SW 1271 (cell line): ENCODE measurements at places on chromosomes 2 and 18.

- DNase-seq: no peak
Observed at GRCh38 chr18:24456549-24456948, 3.9 kb upstream of the HRH4 start.

- no peak for DNase-seq
Observed at GRCh38 chr2:201931951-201932350, 101.7 kb upstream of the FZD7 start.

DNA sequence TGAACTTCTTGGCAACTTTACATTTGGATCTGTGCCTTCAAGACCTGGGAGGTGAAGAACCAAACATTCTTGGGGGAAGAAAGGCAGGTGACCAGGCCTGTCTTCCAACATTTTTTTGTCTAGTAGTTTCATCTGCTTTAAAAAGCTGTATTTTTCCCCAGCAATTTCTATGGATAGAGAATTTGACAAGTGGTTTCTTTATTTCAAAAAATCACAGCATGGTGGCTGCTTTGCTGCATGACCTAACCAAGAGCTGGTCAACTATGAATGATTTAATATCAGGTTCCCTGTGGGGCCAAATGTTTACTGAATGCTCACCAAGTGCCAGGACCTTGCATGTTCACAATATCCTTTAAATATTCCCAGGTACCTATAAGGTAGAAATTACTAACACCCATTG, 19.1 kb downstream of the LRP2 start:
- no peak for DNase-seq

DNA sequence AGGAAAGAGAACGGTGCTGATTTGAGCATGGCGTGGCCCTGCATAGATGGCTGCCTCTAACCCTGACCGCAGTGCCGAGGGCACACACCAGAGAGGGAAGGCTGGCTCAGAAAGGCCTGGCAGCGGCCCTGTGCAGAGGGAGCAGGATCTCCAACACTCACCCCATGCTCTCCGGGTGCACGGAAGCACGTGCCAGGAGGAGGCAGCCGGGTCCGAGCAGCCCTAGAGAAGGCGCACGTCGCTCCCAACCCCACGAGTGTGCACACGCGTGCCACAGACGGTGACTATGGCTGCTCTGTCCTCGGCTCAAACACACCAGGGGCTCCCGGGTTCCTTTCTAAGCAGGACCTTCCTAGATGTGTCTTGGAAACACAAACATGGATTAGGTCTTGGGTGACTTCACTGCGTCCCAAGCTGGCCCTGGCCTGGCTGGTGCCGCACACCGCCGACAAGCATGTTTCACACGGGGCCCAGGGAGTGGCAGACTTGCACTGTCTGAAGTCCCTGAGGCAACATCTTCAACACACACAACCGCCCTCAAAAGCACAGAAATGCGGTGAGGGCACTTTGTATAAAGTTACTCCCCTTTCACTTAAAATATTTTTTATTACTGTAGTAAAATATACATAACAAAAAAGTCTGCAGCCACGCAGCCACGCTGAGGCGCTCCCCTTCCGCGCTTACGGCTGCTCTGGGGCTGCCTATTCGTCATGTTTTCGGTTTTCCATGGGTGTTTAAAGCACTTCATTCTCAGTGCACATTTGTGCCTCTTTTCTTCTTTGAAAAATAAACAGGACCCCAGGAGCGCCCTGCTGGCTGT, 110.0 kb downstream of the ZNF516 start:
- DNase-seq: no peak

DNA sequence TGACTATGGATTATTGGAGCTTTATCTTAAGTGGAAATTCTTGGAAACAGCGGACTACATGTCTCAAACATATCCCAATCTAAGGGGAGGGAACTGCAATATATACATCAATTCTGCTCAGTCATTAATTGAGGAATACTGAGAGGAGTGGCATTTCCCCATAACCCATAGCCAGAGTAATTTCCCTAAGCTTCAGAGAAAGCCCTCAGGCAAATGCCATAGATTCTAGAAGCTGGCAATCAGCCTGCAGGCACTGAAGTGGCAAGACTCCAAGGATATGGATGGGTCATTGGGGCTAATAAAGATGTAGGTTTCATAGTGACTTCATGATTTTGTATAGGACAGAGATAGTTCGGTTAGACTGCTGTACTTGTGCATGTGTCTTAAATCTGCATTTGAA, 1960.5 kb upstream of the PIK3C3 start:
- DNase-seq: no peak

- DNase-seq: no peak
Observed at GRCh38 chr2:142877216-142877838, at the start of gene KYNU. Gene KYNU, plus strand, starts transcription at chr2:142877664. Its CDS starts 7,704 bp downstream, at chr2:142885368.

DNA sequence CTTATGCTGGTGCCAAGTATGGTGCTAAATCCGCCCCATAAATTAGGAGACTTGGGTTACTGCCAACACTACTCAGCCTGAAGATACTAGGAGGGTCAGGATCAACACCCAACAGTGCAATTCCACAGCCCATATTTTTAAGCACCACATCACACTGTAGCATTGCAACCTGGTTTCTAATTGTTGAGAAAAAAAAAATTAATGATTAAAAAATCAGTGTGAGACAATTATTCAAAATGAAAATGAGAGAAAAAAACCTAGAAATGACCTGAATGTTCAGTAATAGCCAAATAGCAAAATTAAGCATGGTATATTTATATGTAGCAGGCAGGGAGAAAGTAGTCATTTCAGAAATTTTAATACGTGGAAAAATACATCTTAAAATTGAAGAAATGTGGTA, 29.2 kb upstream of the HNRNPLL start:
- DNase-seq: no peak

GRCh38 chr18:3177902-3178687, 41.7 kb downstream of the MYOM1 start:
- DNase-seq: no peak

- DNase-seq: no peak
Observed at GRCh38 chr2:149221898-149222297, 108.5 kb upstream of the LYPD6 start.

GRCh38 chr2:23091900-23092299, 293.1 kb upstream of the KLHL29 start:
- no peak for DNase-seq

DNA sequence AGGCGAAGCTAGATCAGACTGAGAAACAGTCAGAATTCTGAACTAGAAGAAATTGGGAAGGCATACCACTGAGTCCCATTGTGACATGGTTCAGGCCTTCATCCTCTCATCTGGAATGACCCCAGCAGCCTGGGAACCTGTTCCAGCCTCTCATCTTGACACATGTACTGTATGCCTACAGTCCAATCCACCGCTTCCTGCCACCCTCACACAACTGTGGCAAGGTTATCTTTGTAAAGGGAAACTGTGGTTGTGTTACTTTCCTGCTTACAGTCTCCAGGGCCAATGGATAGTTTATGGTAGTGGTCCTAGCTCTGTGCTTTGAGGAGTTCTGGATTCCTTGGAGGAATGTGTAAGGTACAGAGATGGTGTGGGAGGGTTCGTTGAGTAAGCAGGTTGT, 296.9 kb upstream of the TRIB2 start:
- DNase-seq: no peak

DNA sequence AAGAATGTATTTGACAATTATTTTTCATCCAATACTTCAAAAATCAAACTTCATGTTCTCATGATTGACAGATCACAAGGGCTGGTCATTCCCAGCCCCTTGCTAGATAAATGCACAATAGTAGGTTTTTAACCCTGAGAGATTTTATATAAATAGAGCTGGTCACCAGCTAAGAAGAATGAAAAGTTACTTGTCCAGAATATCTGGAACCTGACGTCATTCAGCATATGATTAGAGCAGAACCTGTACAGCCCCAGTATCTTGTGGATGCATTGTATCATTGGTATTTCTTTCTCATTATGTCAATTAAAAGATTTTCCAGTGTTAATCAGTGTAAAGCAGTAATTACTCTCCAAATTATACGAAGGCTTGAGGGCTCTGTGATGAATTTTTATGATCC, 202.8 kb upstream of the RND3 start:
- no peak for DNase-seq

GRCh38 chr2:229852565-229852964, 69.2 kb downstream of the TRIP12 start:
- no peak for DNase-seq
